ENCODE measurements at places on chromosomes 3 and 15. TPM values are rescaled to one million over a fixed set of nuclear protein-coding genes. Genes with fewer than 3 reads are reported as not detected.
A peak's percentile ranks its signal among the peaks of the same experiment; 100 is the strongest.

DNA sequence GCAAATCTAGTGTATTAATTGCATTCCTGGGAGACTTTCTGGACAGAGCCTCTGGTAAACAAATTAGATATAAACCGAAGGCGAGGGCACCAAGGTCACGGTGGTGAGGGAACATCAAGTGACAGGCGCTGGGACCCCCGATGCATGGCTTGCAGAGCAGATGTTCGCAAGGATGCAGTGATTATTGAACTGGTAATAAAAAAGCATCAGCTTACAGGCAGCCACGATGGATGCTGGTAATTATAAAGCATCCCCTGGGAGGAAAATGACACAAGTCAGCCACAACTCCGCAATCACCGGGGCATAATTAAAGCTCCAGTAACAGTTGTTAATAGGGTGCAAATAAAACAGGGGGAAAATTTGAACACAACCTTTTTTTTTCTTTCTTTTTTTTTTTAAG lies 231.1 kb upstream of the DPH6 start:
- no peak overlapping the region for H3K27ac ChIP-seq
- no peaks in the 10 kb centered on the region for H3K27me3 ChIP-seq
- peaks cover 15% of the 10 kb centered on the region for H3K4me1 ChIP-seq
- H3K4me3 ChIP-seq = no peak overlapping the region
- no peaks in the 10 kb centered on the region for H3K36me3 ChIP-seq
- DNase-seq = no peak

STRIT1 gene
- not detected for total RNA-seq

TP63 gene
- total RNA-seq = 1.0 TPM

TYRO3 gene
- 115 TPM for total RNA-seq

DNA sequence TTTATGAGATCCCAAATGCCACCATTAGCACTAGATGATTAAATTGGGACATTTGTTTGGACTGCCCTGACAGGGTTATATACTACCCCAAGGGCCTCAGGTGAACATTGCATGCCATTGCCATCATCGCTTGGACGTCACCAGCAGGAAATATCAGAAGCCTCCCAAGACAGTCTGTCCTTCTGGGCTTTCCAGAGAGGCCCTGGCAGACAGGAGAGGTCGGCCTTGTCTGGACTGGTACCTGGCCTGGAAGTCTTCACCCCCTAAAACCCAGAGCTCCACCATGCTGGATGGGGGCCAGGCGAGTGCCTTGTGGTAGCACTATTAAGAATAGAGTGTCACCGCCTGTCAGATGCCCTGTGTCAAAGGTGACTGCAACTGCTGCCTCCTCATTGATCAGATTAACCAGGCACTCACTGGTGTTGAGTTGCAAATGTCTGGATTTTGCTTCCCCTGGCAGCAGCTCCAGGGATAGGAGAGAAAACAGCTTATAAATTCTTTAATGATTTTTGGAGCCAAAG lies 324.1 kb upstream of the RASGRP1 start:
- H3K27ac ChIP-seq = no peak overlapping the region
- no peak overlapping the region for H3K4me3 ChIP-seq
- H3K27me3 ChIP-seq = peaks cover 3% of the 10 kb centered on the region
- no peak for DNase-seq

TNFAIP8L3 gene
- total RNA-seq = 0.77 TPM

- H3K27me3 ChIP-seq = peaks cover 6% of the 10 kb centered on the region
- H3K4me3 ChIP-seq = no peak overlapping the region
- peaks cover 54% of the 10 kb centered on the region for H3K4me1 ChIP-seq
- H3K27ac ChIP-seq = no peak overlapping the region
- no peak for DNase-seq
These were observed 77.2 kb downstream of the OSBPL10 start for GRCh38 chr3:31903686-31904431.

GRCh38 chr3:115720983-115721382 lies 97.7 kb downstream of the GAP43 start:
- H3K27me3 ChIP-seq = no peaks in the 10 kb centered on the region
- no peak for DNase-seq
- no peak overlapping the region for H3K27ac ChIP-seq
- no peak overlapping the region for H3K4me3 ChIP-seq

GALNT15 gene
- 0.08 TPM for total RNA-seq

GRCh38 chr3:25090698-25091453 lies 337.2 kb upstream of the RARB start:
- DNase-seq = no peak
- no peaks in the 10 kb centered on the region for H3K36me3 ChIP-seq
- no peak overlapping the region for H3K27ac ChIP-seq
- H3K4me3 ChIP-seq = no peak overlapping the region
- peaks cover 2% of the 10 kb centered on the region for H3K27me3 ChIP-seq

GCSAM gene
- total RNA-seq = not detected

SYNPR gene
- total RNA-seq = not detected

DNA sequence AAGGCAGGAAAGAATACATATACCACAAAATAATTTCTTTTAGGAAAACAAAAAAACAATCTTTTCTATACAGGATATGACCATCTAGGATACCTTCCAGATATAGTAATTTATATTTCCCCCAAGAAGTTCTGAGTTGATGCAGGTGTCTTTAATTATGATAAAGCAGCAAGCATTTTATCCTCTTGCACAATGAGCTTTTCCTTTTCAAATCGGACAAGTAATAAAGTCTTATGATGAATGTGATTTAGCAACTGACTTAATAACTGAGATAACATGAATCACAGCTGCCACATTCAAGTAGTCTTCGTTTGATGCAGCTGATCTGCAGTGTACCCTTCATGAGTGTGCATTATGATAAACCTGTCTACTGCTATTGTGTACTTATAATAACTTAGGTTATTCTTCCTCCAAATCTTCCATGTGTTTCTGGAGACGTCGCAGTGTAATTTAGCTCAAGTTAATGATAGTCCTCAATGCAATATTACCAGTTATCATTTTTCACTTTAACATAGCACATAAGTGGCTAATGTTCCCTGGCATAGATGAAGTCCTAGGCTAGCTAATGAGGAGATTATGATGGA lies 260.3 kb upstream of the MRPL3 start:
- no peaks in the 10 kb centered on the region for H3K27me3 ChIP-seq
- H3K4me1 ChIP-seq = no peaks in the 10 kb centered on the region
- H3K27ac ChIP-seq = no peak overlapping the region
- H3K4me3 ChIP-seq = no peak overlapping the region

DNA sequence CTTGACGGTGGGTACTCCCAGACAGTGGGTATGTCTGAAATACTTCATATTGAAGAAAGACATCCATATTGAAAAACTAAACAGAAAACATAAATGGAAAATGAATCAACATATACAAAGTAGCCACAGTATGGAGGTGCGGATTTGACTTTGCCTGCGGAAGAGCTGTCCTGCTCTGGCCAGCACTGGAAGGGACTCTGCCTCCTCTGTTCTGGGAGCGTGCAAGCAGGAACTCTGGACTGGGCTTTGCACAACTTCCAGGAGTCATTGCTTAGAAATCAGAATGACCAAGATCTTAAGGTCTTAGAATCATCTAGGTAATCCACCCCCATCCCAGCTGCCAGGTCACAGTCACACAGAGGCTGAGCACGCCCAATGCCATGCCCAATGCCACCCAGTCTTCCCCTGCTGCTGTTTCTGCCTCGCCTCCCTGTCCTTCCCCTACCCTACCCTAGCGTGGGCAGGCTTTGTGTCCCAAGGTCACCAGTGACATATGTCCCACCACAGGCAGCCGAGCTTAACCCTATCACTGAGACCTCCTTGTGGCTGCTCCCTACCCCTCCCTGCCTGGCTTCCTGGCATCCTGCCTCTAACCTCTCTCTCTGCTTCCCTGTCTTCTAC lies 36.3 kb downstream of the CDC25A start:
- H3K27me3 ChIP-seq = no peaks in the 10 kb centered on the region
- DNase-seq = no peak
- H3K4me3 ChIP-seq = peak overlapping the region; percentile 74
- no peaks in the 10 kb centered on the region for H3K36me3 ChIP-seq
- no peak overlapping the region for H3K27ac ChIP-seq
- H3K4me1 ChIP-seq = no peaks in the 10 kb centered on the region

CPNE4 gene
- total RNA-seq = 0.41 TPM

DNA sequence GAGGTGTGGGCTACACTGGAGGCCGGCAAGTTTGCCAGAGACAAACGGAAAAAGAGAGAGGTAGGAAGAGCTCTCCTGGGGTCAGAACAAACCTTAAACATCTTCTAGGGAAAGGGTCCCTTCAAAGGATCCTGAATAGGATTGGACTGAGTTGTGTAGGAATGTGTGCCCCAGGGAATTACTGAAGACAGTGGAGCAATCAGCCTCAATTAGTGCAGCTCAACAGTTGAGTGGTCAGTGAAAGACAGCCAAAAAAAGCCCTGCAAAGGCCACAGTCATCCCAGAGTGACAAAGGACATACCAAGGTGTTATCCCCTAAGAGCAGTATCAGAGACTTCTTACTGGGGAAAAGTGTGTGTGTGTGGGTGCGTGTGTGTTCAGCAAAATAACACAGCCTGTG lies 70.3 kb downstream of the NUP210 start:
- no peaks in the 10 kb centered on the region for H3K36me3 ChIP-seq
- DNase-seq = no peak
- no peak overlapping the region for H3K27ac ChIP-seq
- H3K27me3 ChIP-seq = peaks cover 8% of the 10 kb centered on the region
- H3K4me1 ChIP-seq = peaks cover 46% of the 10 kb centered on the region

GRCh38 chr15:63801171-63801570 lies 32.6 kb downstream of the HERC1 start:
- no peaks in the 10 kb centered on the region for H3K27me3 ChIP-seq
- DNase-seq = no peak
- peaks cover 6% of the 10 kb centered on the region for H3K36me3 ChIP-seq
- no peak overlapping the region for H3K27ac ChIP-seq

GRCh38 chr3:114104414-114104813 lies 47.9 kb downstream of the QTRT2 start:
- H3K27ac ChIP-seq = no peak overlapping the region
- no peaks in the 10 kb centered on the region for H3K36me3 ChIP-seq
- DNase-seq = no peak
- H3K4me1 ChIP-seq = peaks cover 10% of the 10 kb centered on the region

DNA sequence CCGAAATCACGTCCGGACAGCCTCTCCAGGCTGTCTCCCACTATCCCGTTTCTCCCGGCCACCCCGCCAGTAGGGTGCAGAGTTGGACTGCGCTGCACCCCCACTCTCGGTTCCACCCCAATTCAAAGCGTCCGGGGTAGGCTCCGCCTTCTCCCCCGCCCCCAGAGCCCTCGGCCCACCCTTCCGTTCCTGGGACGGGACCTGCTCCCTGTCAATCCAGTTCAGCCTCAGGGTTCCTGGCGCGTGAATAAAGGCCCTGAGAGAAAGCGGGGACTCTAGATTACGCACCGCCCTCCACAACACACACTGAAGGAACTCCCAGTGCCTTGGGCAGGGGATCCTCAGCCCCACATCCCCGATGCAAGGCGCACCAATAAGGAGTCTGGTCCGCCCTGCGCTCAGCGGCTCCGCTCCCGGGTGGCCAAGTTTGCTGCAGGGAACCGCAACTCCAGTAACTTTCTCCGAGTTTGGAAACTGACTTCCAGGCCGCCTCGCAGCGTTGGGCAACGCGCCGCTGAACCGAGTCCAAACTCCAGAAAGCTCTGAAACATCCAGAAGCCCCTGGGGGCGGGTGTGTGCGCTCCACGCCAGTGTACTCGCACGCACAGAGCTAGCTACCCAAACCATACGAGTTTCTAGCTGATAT lies 1.9 kb downstream of the ADAMTS9 start:
- H3K4me1 ChIP-seq = peaks cover 56% of the 10 kb centered on the region
- H3K27me3 ChIP-seq = peaks cover 16% of the 10 kb centered on the region

GRCh38 chr3:193929373-193929772 lies 206.6 kb upstream of the HES1 start:
- H3K27me3 ChIP-seq = peaks cover 4% of the 10 kb centered on the region
- H3K36me3 ChIP-seq = peaks cover 4% of the 10 kb centered on the region
- no peaks in the 10 kb centered on the region for H3K4me1 ChIP-seq
- DNase-seq = no peak

GRAMD1C gene
- total RNA-seq = 21.7 TPM

GRCh38 chr3:58025406-58025805 lies 17.2 kb downstream of the FLNB start:
- DNase-seq = no peak
- peaks cover 29% of the 10 kb centered on the region for H3K4me1 ChIP-seq
- H3K27me3 ChIP-seq = no peaks in the 10 kb centered on the region
- peaks cover 5% of the 10 kb centered on the region for H3K36me3 ChIP-seq
- no peak overlapping the region for H3K4me3 ChIP-seq

CCDC13 gene
- total RNA-seq = 0.41 TPM

DNA sequence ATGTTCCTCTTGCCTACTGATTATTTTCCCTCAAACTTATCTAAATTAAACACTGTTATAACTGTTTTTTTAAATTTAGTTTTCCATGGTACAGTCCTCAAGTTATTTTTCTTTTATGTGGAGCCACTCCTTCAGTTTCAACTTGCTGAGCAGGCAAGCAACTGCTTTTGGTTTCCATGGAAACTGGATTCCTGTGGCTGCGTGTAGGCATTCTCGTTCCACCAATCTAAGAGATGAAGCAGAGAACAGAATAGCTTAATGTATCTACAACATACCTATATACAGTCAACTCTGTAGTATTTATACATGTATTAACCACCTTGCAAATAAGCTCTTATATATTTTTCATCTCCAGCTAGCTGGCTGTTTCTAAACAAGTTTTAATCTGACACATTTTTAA lies 25.8 kb upstream of the ANXA2 start:
- no peak overlapping the region for H3K4me3 ChIP-seq
- H3K4me1 ChIP-seq = peaks cover 13% of the 10 kb centered on the region
- DNase-seq = peak; percentile 36
- H3K27ac ChIP-seq = peak overlapping the region; percentile 96
- H3K27me3 ChIP-seq = no peaks in the 10 kb centered on the region
- no peaks in the 10 kb centered on the region for H3K36me3 ChIP-seq

GRCh38 chr3:179768080-179768479 lies 115.2 kb downstream of the USP13 start:
- peaks cover 11% of the 10 kb centered on the region for H3K36me3 ChIP-seq
- peak; percentile 63 for DNase-seq
- H3K4me3 ChIP-seq = no peak overlapping the region
- peaks cover 2% of the 10 kb centered on the region for H3K27me3 ChIP-seq
- H3K27ac ChIP-seq = peak overlapping the region; percentile 67

- H3K36me3 ChIP-seq = no peaks in the 10 kb centered on the region
- DNase-seq = no peak
- no peak overlapping the region for H3K27ac ChIP-seq
- H3K4me1 ChIP-seq = peaks cover 13% of the 10 kb centered on the region
- H3K27me3 ChIP-seq = no peaks in the 10 kb centered on the region
These were observed 102.0 kb downstream of the STAC start for GRCh38 chr3:36482256-36482655.

GRCh38 chr15:27747997-27748396 lies 351.1 kb downstream of the OCA2 start:
- peaks cover 1% of the 10 kb centered on the region for H3K27me3 ChIP-seq
- peaks cover 2% of the 10 kb centered on the region for H3K36me3 ChIP-seq
- H3K4me3 ChIP-seq = no peak overlapping the region
- H3K4me1 ChIP-seq = no peaks in the 10 kb centered on the region
- H3K27ac ChIP-seq = no peak overlapping the region
- DNase-seq = no peak

IL17RD gene
- total RNA-seq = 10.7 TPM

GOLGA8M gene
- 1.3 TPM for total RNA-seq

C2CD4B gene
- 19.1 TPM for total RNA-seq

Measured in endothelial cell (in vitro differentiated cells).